ENCODE measurements at places on chromosomes 6 and 20.

DNA sequence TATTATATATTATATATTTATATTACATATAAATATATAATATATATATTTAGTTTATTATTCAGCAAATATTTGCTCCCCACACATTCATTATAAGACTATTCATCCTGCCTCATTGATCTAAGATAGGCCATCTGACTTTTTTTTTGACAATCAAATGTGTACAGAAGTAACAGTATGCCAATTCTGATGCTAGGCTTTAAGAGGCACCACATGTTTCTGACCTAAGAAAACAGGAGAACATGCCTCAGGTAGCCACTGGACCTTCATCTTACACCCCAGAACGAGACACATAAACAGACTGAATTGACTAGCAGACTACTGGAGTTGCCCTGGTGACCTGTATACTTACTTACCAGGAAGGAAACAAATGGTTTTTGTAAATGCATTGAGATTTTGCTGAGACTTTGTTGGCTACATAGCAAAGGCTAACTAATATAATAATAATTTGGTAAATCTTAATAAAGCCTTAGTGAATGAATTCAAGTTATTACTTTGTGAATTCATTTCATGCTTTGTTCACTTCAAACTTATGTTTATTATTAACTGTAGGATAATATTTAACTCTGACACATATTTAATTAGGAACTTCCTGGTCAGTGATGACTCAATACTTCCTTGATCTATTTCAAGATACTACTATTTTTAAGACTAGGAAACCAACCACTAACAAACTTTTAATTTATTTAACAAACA lies 13.4 kb upstream of the MYO6 start:
- no peak for DNase-seq

DNA sequence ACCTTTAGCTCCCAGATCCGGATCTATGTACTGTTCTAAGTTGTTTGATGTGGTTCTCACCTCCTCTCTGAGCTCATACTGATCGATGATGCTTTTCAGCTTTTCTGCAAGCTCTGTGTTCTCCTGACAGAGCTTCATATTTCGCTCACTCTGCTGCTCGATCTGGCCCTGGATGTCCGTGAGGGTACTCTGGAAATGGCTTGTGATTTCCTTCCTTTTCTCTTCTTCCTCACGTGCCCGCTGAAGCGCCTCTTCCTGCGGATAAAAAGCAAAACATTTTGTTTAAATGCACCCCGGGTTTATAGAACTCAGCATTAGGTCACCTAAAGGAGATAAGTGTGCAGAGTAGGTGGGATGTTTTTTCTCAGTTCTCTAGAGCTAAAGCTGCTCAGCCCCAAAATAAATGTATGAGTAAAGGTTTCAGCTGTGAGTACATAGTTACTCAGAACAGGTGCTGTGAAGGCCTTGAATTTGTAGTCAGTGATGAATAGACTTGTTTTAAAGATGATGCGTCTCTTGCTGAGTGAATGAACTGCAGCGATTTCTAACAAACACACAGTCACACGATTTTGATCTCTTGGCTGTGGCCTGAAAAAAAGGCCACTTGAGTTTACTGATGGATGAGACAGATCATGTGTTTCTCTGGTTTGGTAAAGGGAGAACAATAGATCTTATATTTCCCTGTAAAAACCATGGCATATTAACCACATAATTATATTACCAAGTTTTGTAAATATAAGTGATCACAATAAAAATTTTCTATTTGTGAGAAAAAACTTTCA lies 29.1 kb downstream of the TXLNB start:
- no peak for DNase-seq

GRCh38 chr6:7110092-7110792 lies 2.5 kb downstream of the RREB1 start:
- DNase-seq = no peak

GRCh38 chr6:5763871-5764270 lies 242.9 kb downstream of the NRN1 start:
- DNase-seq = no peak

DNA sequence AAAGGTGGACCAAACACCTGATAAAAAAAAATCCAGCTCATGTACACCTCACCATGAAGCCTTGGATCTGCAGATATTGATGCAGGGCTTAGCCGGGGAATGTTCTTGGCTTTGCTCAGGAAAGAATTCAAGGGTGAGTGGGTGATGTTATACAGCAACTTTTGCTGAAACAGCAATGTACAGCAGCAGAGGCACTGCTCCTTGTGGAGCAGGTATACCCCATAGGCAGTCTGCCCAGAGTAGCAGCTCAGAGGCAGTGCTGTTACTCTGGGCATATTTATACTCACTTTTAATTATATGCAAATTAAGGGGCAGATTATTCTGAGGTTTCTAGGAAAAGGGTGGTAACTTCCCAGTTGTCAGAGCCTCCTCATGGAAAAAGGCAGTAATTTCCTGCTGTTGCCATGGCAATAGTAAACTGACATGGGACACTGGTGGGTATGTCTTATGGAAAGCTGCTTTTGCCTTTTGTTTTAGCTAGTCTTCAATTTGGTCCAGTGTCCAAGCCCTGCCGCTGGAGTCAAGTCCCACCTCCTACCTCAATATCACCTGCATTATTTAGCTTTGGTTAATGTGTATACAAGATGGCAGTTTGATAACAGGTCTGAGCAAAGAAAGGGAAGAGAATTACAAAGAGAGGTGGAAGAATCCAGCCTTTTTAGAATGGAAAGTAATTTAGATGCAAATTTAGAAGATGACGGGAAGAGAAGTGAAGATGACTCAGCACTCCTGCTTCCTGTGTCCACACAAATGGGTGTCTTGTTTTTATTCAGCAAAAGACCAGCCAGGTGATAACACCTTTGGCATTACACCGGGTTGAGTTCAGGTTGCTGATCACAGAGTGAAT lies 110.1 kb upstream of the JAG1 start:
- DNase-seq = no peak

- no peak for DNase-seq
Measured at GRCh38 chr6:46808806-46809205, 15.6 kb downstream of the MEP1A start.

- no peak for DNase-seq
Measured at GRCh38 chr20:50058662-50059402, 54.1 kb downstream of the UBE2V1 start.

DNA sequence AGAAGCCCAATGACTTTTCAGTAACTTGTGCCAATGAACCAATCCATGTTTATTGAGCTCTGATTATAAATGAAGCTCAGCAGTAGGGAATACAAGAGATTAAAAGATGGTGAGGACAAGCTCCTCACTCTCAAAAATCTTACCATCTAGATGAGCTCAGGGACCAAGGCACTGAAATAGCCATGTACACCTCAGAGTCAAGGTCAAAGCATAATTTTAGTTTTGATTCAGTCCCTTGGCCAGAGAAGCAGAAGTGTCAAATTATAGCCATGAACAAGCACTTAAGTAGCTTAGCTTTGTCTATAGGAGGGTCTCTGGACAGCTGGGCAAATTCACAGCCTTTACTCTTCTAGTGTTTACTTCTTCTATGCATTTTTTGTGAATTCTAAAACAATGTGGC lies 131.0 kb upstream of the DTNBP1 start:
- no peak for DNase-seq

GRCh38 chr20:53668992-53669391 lies 75.4 kb upstream of the ZNF217 start:
- DNase-seq = no peak

- DNase-seq = no peak
Measured at GRCh38 chr20:61913423-61914225, 152.1 kb downstream of the TAF4 start.

DNA sequence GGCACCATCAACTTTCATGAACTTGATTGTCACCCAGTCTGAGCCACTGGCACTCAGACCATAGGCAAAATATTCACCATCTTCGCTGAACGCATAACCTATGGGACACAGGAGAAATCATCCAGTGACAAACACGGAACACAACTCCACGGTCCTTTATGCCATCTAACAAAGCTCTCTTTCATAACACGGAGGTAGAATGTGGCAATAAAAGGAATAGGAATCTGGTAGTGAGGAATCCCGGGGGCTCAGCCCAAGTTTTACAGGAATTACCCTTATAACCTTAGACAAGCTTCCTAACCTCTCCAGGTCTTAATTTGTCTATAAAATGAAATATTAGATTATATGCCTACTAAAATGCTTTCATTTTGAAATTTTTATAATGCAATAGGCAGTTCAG lies 29.4 kb downstream of the PREP start:
- no peak for DNase-seq

- DNase-seq = no peak
Measured at GRCh38 chr20:12171923-12172524, 254.3 kb downstream of the BTBD3 start.

All from hepatic stellate cell (primary cell).